Activated CD4-positive, alpha-beta T cell treated with anti-CD3 and anti-CD28 coated beads for 48 hours (primary cell): ENCODE measurements at places on chromosomes 4 and X.

GRCh38 chrX:105120463-105120862, 100.0 kb downstream of the TEX13A start:
- DNase-seq, result no peak

DNA sequence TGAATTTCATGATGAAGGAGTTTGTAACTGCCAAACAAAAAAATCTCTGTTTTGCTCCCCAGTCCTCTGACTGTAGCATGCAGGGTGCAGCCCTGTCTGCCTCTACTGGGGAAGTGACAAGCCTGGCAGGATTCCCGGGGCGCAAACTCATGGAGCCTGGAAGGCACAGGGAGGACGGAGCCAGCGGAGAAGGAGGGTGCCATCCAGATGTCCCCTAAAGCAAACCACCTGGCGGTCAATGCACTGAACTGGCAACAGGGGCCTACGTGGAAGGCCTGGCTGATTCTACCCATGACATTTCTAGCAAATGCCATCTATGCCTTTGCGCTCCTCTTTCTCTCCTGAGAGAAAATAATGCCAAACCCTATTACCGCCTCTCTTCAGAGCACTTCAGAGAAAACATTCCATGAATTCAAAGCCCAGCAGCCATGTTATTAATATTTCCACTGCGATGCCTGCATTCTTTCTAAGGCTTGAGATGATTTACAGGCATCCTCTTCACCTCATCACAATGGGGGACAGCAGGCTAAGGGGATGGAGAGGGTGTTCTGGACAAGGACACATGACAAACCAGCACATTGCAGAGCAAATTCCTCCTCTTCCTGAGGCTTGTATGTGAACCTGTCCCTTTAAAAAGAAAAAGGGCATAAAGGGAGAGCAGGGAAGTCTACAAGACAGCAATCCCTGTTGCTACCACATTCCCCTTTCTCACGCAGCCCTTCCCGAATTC, 329.3 kb upstream of the NOCT start:
- DNase-seq, result no peak

- no peak for DNase-seq
Measured at GRCh38 chrX:50565718-50566117, 95.1 kb upstream of the DGKK start.

DNA sequence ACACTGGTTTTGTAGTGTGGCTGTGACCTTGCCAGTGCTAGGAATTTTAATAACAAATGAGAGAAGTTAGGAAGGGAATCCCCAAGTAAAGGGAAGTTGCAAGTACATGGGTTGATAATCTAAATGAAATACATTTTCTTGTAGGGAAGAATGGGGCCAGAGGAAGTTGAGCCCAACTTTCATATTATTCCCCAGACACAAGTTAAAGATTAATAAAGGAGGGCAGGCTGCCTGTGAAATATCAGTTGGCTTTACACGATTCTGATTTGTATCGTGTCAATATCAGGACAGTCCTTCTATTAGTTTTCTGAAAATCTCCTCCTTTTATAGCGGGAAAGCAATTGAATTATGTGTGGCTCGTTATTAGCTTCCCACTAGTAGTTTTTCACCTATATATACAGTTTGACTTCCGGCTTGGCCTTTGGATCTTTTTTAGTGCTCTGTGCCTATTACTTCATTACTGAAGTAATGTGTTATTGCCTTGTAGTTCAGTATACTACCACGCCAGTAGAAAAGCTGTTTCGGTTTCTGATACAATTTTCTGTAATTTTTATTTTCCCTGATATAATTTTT, 1.7 kb downstream of the PDLIM5 start:
- DNase-seq, result no peak

- no peak for DNase-seq
Measured at GRCh38 chrX:136828830-136829229, 48.1 kb upstream of the ARHGEF6 start.

- DNase-seq, result no peak
Measured at GRCh38 chrX:78327370-78328086, at the start of gene CYSLTR1. Gene CYSLTR1, minus strand, starts transcription at chrX:78327611. Its CDS starts 53,865 bp downstream, at chrX:78273746.

GRCh38 chr4:164977243-164978164, at the start of gene TRIM61:
Gene TRIM61, minus strand, starts transcription at chr4:164977657. Its CDS starts 7,655 bp downstream, at chr4:164970002.
- peak; percentile 67 for DNase-seq

DNA sequence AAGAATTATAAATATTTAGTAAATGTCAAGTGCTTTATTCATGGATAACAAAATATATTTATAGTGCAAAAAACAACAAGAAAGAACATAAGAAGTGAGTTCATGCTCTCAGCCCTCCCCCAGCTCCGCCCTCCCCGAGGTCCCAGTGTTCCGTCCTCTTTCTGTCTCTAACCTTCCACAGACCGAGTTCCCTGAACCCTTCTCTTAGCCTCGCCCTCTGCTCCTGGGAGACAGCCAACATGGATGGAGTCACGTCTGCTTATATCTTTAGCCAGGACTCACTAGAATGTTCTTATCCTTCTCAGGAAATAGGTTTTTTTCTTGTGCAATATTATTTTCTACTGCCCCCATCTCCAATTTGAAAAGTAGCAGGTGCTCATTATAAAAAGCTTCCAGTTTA, 40.1 kb upstream of the HELT start:
- DNase-seq, result no peak

- peak; percentile 47 for DNase-seq
Measured at GRCh38 chr4:56468097-56468422, 643 bp downstream of the SRP72 start.

- DNase-seq, result no peak
Measured at GRCh38 chr4:107363125-107363524, 327.0 kb upstream of the DKK2 start.

DNA sequence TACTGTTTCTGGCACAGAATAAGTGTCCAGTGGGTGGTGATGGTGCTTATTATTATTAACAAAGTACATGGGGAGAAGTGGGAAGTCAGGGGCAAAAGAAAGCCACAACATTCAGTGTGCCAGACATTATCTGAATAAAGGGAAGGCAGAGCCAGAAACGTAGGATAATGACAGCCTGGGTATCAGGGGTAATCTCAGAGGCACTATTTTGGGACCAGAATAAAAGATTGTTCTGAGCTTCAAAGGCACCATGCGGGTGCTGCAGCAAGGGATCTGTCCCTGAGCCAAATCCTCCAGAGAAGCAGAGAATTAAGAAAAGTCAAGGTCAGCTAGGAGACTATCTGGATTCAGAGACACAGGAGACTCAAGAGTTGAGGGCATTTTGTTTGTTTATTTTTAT, 328.8 kb upstream of the GATB start:
- no peak for DNase-seq

- DNase-seq, result no peak
Measured at GRCh38 chr4:142558851-142559250, 287.2 kb downstream of the INPP4B start.

GRCh38 chrX:31178769-31179125, 106.9 kb upstream of the FTHL17 start:
- DNase-seq, result no peak

DNA sequence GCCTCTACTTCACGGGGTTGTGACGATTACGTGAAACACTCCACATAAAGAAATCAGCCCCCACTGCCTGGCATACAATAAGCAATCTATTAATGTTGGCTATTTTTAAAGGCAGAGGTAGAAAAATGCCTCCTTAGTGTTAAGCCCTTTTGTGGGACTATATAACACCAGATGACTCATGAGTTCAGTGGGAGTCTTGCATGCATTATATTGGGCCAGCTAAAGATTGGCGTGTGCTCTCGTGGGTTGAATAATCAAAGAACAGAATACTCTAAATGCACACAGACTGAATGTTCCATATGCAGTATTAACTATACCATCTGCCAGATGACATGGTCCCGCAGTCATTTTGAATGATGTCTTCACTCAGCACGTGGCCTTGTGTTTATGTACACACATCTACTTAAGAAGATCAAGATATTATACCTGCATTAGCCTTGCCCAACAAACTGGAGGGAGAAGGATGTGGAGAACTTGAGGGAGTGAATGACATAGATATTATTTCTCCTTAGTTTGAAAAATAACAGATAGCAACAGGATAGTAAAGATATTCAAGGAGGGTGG, 85.0 kb upstream of the MYOZ2 start:
- no peak for DNase-seq

DNA sequence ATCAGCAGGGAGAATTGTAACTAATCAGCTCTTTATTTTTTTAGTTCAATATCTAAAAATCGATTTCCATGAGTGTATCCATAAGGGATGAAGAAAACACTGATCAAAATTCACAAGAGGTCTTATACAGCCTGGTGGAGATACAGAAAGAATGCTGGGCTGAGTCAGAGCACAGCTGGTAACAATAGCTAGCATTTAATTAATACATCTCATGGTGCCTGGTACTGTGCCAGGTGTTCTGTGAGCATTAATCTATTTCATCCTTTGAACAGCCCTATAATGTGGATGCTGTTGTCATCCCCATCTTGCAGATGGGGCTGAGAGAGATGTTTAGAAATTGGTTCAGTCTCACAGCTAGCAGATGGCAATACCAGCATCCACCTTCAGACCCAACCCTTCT, 250.9 kb upstream of the RPS6KA3 start:
- DNase-seq, result no peak

- no peak for DNase-seq
Measured at GRCh38 chrX:153870791-153871360, 15.1 kb downstream of the L1CAM start.

DNA sequence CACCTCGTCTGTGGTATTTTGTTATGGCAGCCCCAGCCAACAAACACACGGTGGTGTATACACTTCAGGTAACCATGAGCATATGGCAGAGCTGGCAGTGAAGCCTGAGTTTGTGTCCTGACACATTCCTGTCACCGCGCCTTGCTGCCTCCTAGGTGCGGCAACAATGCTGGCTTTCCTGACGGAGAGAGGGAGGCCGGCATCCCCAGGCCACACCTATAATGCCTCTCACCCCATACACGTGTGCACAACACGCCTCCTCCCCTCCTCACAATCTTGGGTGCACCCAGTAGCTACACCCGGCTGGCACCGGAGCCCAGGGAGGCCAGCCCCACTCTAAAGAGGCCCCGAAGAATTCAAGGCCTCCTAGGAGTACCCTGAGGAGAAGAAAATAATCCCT, 158.5 kb downstream of the NSUN7 start:
- peak; percentile 11 for DNase-seq

- peak; percentile 10 for DNase-seq
Measured at GRCh38 chr4:36385951-36386571, 104.6 kb downstream of the DTHD1 start.

DNA sequence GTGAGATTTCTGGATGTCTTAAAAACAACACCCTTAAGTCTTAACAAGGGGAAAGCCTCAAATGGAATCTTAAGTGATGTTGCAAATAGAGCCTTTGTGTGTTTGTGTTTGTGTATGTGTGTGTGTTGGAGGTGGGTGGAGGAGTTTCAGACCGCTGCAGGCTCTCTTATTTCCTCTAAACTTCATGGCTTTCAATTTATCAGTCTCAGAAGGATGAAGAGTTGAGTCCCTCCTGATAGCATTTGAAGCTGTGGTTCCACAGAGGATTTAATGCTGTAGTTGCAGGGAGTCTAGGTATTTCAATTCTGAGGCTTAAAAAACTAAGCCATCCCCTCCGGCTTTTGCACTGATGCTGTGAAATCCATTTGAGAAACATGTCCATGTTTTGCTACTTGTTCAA, 4.3 kb upstream of the AGA start:
- DNase-seq, result no peak

DNA sequence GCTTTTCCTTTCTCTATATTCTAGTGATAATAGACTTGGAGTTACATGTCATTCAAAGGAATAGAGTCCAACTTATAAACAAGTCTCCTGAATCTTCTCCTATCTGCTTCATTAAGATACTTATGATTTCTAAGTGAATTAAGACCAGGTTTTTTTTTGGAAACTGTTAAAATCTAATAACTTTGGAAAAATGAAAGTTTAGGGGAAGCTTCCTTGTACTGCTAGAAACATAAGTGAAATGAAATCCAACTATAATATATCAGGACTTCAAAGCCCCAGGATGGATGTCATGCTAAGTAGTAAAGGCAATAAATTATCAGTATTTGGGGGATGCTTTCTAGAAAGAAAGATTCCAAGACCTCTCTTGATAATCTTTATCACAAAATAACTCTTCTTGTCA, 24.8 kb downstream of the GRIA2 start:
- no peak for DNase-seq

GRCh38 chrX:24874604-24875247, 141.0 kb downstream of the ARX start:
- DNase-seq, result no peak

DNA sequence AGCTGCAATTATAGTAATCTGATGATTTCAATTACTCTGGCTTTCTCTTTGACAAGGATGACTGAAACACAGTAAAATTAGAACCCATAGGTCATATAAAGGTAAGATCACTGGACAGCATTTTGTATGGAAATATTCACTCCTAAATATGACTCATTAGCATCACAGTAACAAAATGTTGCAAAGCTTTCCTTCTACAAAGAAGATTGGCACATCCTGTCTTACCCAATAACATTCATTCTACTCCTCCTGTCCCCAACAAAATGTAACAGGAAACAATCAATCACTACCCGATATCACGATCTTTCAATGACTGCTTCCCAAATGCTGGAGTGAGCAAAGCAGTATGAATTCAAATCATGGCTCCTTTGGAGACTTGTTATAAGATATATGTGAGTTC, 95.3 kb downstream of the FANCB start:
- DNase-seq, result no peak

GRCh38 chr4:29151584-29151983, 1568.6 kb upstream of the PCDH7 start:
- DNase-seq, result no peak

DNA sequence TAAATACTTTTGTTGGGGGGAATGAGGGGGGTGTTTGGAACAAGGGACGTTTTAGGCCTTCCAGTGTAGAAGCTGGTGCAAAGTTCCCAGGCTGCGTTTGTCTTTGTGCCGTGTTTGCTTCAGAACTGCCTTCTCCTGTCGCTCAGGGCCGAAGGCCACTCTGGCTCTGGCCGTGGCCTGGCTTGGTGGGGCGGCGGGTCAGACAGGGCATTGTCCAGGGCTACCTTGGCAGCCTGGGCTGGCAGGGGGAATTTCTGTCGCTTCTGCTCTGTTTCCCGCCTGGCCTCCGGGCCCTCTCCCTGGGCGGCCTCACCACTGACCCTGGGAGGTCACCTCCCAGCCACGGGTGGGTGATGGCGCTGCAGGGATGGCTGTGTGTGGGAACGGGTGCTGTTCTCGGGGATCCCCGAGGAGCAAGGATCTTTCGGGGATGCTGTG, 140.0 kb downstream of the COL4A6 start:
- DNase-seq, result no peak

DNA sequence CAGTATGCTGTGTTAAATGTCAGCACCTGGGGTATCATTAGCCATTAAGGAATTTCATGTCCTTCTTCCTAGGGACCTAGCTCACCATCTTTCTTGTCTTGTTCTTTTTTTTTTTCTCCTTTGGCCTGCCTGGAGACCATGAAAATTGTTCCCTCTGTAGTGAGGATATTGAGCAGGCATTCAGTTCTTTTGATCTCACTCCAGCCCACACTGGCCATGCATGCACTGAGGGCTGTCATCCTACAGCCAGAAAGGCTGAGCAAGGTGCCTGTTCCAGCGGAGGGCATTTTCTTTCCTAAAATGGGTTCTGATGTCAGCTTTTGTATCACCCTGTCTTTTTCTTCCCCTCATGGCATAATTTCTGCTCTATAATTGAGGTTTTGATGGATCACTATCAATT, 275.9 kb upstream of the HAND2 start:
- DNase-seq, result no peak

GRCh38 chrX:69068301-69069085, 96.8 kb downstream of the PJA1 start:
- no peak for DNase-seq

GRCh38 chr4:40579983-40580382, 49.7 kb downstream of the RBM47 start:
- DNase-seq, result no peak

GRCh38 chr4:188423039-188423438, 283.8 kb downstream of the TRIML1 start:
- DNase-seq, result no peak

- DNase-seq, result no peak
Measured at GRCh38 chr4:52939739-52940138, 77.6 kb downstream of the RASL11B start.
